ENCODE measurements at places on chromosomes 5 and 9.
A peak's percentile ranks its signal among the peaks of the same experiment; 100 is the strongest.

DNA sequence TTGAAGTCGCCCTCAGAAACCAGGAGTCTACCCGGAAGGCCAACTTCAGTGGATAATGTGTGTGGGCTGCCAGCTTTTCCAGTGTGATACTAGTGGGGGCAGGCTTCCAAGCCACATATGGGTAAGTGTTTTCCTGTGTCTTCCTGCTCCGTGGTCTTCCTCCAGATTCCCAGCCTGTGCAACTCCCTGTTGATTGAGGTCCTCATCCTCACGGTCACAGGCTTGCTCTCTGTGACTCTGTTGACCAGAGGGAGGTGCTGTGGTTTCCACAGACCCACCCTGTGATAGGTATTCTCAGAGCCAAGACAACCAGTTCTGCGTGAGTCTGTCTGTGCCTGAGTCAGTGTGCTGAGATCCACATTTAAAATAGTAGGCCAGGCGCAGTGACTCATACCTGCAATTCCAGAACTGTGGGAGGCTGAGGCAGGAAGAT is 388.0 kb upstream of the IRX2 start:
- DNase-seq, result peak; percentile 19

- no peak for DNase-seq
Observed at GRCh38 chr5:173880306-173880985, 7.7 kb upstream of the CPEB4 start.

DNA sequence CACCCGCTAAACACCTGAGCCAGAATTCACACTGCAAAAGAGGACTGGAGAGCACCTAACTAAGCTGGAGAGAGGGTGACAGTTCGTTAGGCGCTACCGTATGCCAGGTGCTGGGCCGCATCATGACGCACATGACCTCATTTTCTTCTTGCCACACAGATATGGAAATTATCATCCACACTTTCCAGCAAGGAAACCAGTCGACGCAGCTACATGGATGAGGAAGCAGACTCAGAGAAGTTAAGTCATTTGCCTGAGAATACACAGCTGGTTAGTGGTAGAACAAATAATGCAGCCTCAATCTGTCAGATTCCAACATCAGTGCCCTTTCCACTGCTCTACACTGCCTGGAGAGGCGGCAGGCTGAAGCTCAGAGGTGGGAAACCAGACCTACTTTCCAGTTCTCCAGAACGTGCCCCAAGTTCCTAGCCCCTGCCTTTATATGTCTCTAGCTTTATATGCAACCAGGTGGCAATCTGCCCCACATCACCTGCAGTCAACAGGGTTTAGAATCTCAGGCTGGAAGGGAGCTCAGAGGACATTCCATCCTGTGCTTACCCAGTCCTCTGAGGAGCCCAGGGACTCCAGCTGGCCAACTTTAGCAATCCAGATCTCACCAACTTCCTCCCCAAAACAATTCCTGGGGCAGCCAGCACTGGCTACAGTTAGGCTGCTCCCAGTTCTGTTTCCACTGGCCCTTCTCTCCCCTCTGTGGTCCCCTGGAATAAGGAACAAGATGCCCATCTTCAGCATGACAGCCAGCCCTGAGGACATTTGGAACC is 8.8 kb downstream of the TNIP1 start:
- DNase-seq, result no peak

DNA sequence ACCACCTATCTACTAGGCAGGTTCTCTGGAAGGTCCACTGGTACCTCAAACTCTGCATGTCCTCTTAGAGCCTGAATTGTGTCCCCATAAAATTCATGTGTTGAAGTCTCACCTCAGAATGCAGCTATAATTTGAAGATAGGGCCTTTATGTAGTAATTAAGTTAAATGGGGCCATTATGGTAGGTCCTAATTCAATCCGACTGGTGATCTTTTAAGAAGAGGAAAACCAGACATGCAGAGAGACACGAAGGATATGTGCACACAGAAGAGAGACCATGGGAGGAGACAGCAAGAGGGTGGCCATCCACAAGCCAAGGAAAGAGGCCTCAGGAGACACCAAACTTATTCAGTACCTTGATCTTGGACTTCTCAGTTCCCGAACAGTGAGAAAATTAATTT is 345.4 kb downstream of the ENC1 start:
- DNase-seq, result no peak

GRCh38 chr5:19498852-19499251 is 489.1 kb downstream of the CDH18 start:
- DNase-seq, result no peak

GRCh38 chr9:99155736-99156135 is 50.8 kb downstream of the TGFBR1 start:
- DNase-seq, result no peak

GRCh38 chr9:89740722-89741121 is 135.9 kb downstream of the GADD45G start:
- DNase-seq, result no peak

GRCh38 chr9:130379649-130379970 is 65.2 kb upstream of the ASS1 start:
- no peak for DNase-seq

GRCh38 chr9:33124751-33125381 is 42.3 kb downstream of the B4GALT1 start:
- no peak for DNase-seq

- DNase-seq, result peak; percentile 78
Observed at GRCh38 chr9:121498487-121499176, 1.0 kb downstream of the GGTA1 start.

GRCh38 chr9:22452415-22453010 is 5.9 kb downstream of the DMRTA1 start:
- peak; percentile 58 for DNase-seq

DNA sequence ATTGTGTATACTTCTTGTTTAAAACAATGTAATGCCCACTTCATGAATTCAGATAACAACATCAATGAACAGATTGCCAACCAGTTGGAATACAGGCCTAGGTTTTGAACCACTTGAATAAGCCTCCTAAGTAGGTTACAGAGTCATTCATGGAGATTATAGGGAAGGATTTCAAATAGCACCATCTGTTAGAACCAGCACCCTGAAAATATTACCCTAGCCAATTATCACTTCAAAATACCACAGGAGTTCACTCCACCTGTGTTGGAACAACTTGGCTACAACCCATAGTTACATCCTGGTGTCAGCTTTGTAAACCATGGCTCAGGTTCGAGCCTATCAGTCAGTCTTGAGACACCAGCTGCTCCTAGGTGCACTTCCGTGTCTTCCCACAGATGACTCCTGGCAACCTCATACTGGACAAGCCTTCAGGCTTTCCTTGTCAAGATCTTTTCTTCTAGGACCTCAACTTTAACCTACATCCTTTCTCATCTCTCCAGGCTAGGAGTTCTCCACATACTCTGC is 350.0 kb downstream of the DEPDC1B start:
- no peak for DNase-seq

DNA sequence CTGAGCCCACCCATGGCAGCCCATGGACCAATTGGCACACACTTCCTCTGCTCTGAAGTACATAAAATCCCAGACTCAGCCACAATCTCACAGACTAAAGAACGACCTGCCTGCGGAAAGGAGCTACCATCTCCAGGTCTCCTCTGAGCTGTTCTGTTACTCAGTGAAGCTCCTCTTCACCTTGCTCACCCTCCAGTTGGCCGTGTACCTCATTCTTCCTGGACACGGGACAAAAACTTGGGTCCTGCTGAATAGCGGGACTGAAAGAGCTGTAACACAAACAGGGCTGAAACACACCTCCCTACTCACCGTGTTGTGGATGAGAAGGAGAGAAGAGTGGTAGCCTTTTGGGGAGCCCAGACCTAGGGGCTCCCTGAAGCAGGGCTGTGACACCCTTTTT is 128.7 kb downstream of the GAS1 start:
- no peak for DNase-seq

Data from RKO (cell line).